ENCODE measurements at places on chromosomes 5 and 9.
A peak's percentile ranks its signal among the peaks of the same experiment; 100 is the strongest.

DNA sequence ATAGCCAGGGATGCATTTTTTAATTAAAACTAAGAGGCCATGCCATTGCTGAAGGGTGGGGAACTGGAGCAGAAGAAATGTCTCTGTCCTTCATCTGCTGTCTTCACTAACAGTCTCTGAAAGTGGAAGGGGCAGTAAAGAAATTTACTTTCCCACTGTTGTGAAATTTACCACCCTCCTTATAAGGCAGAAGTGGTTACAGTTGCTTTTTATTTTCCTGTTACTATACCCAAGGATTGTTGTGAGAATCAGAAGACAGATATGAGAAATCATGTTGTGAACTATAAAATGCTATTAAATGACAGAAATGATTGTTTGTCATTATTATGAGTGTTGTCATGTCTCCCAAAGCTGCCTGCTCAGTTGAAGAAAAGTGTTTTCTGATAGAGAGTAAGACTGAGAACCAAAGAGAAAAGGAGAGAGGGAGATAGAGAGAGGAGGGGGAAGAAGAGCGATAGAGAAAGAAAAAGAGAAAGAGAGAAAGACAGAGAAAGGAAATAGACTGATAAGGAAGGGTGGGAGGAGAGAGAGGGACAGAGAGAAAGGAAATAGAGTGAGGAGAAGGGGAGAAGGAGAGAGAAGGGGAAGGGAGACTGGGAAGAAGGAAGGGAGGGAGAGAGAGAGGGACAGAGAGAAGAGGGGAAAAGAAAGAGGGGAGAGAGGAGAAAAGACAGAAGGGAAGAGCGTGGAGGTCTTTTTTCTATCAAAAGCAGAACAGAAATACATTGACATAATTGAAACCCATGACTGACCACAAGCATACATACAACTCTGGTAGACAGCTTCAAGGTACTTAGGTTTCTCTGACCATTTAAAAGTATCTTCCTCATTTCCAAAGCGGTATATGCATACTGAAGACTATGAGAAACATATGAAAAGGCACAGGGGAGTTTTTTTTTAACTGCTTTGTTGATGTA lies 22.5 kb downstream of the SEC61B start:
- no peak for DNase-seq

DNA sequence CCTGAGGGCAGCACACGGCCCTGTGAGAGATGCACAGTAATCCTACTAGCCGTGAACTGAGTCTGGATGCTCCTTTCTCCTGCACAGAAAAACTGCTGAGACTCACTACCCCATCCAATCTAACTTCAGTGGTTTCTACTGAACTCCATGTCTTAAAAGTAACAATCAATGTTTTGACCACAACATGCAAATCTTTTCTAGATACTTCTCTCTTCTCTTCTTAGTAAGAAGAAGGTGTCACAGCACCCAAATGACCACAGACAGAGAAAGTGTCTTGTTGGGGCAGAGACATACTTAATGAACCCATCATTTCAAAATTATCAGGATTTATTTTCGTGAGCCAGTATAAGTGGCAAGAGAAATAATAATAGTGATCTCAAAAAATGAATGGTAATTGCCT lies 285.8 kb upstream of the MEF2C start:
- DNase-seq: no peak

- no peak for DNase-seq
Observed at GRCh38 chr5:43203373-43203772, 11.3 kb downstream of the NIM1K start.

DNA sequence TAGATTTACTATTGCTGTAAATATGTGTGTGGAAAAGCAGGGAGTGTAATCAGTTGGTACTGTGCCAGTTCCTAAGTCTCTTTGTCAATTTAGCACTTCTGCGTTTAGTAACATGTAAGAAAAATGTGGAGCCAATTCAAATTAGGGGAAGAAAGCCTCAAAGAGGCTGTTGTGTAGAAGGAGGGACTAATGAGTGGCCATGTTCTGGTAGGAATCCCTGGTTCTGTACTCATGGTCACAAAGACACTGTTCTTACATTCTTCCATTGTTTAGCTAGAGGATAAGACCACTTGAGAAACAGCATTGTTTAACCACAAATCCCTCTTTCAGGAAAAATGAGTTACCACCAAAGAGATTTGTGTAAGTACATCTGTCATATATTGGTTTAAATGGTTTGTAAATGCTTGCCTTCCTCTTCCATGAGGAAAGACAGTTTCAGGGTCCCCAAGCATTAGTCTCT lies 14.9 kb downstream of the ARHGEF28 start:
- DNase-seq: no peak

GRCh38 chr9:126151686-126152134 lies 174.9 kb upstream of the MVB12B start:
- no peak for DNase-seq

DNA sequence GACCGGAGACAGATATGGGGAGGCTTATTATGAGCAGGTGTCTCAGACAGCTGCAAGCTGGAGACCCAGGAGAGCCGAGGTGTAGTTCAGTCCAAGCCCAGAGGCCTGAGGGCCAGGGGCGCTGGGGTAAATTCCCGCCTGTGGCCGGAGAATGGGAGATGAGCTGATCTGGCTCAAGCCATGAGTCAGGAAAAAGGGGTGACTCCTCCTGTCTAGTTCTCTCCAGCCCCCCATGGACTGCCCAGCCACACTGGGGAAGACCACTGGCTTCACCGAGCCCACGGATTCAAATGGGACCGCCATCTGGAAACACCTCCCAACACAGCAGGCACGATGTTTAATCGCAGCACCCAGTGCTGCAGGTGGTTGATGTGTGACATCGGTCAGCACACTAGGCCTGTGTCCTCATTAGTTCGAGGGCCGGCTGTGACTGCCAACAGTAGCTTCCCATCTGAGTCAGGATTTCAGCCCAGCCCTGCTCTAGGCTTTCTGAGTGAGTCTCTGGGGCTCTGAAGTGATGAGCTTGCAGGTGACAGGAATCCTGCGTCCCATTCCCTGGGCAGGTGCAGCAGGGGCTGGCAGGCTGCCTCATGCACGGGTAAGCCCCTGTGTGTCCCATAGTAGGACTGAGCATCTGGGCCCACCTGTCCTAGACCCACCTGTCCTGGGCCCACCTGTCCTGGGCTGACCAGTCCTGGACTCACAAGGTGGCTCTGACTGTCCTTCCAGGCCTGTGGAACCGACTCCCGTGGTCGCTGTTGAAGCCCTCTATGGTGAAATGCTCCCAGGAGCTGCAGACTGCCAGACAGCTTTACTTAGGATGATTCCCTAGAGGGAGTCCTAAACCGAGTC lies 49.7 kb downstream of the AHRR start:
- DNase-seq: peak; percentile 9

All from head of caudate nucleus (tissue), 42 donors.